ENCODE measurements at places on chromosomes 5 and 9. TPM values are rescaled to one million over a fixed set of nuclear protein-coding genes. Genes with fewer than 3 reads are reported as not detected.

PCAT7 gene
- 14.6 TPM for total RNA-seq

CCNJL gene
- total RNA-seq = 8.2 TPM

SPATA31E1 gene
- not detected for total RNA-seq

SNCB gene
- total RNA-seq = not detected

OR2Y1 gene
- not detected for total RNA-seq

BARHL1 gene
- not detected for total RNA-seq

NR2F1 gene
- total RNA-seq = 189 TPM

SCGB3A1 gene
- not detected for total RNA-seq

MYO10 gene
- 89.5 TPM for total RNA-seq

C5orf22 gene
- total RNA-seq = 27.9 TPM

OGN gene
- total RNA-seq = 3.9 TPM

RHOBTB3 gene
- 190 TPM for total RNA-seq

All from osteocyte (in vitro differentiated cells).